Endothelial cell of umbilical vein (primary cell): ENCODE measurements at places on chromosomes 6 and 20. TPM values are rescaled to one million over a fixed set of nuclear protein-coding genes. Genes with fewer than 3 reads are reported as not detected.

GRCh38 chr20:60512443-60512842 lies 554.2 kb downstream of the CDH26 start:
- DNase-seq, result no peak

The IL20RA gene
- total RNA-seq, result not detected in 2 replicates

GRCh38 chr6:110491644-110492317 lies 15.4 kb upstream of the SLC22A16 start:
- no peak for DNase-seq

DNA sequence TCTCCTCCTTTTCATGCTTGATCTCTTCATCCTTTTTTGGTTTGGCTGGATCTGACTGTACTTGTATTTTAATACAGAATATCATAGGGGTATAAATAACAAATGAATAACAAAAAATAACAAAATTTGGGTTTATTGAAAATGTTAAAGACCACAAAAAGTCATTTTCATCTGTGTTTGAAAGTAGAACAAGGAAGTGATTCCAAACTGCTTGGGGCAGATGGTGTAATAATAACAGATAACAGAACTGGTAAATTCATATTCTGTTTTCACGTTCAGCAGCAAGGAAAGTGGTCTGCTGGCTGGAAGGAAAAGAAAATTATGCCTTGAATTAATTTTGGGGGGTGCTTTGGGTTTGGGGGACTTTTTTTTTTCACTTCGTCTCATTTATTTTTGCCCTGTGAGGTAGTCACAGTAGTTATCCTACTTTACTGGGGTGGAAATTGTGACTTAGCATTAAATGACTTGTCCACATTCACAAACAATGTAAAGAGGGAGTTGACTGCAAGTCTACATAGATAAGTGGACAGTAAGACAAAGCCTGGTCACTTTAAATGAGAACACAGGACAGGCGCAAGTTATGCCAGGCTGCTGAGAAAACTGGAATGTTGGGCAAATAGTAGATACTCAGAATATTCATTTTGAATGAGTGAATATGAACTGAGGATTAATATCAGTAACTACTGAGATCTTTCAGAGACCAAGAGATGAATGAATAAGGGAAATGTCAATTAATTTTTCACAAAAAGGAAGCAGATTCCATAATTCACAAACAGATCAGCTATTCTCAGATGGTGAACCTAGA lies 193.9 kb upstream of the CITED2 start:
- no peak for DNase-seq

GRCh38 chr6:148770408-148771211 lies 23.8 kb downstream of the UST start:
- no peak for DNase-seq

The RHAG gene
- not detected in 2 replicates for total RNA-seq

The TMEM217 gene
- total RNA-seq, result 6.5 and 6.8 TPM in 2 replicates

DNA sequence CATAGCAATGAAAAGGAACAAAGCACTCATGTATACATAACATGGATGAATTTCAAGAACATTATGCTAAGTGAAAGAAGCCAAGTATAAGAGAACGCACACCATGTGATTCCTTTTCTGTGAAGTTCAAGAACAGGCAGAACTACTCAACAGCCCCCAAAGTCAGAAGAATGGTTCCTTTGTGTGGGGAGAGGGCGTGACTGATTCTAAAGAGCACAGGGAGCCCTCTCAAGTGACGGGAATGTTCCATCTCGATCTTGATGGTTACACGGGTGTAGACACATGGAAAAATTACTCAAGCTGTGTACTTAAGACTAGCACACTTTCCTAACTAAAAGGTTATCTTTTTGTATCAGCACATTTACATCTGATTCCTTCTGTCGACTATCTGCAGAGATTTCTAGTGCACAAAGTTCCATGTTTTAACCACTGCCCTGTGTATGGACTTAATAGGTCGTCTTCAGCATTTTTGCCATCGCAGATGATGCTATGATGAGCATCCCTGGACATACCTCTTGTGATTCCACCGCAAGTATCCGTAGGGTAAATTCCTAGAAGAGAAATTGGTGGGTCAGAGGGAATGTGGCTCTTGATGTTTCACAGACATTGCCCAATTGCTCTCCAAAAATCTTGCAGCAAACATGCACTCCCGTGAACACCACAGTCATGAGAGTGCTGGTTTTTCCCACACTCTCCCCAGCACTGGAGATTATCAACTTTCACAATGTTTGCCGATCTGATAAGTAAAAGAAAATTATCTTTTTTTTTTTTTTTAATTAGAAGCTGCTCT lies 279.3 kb downstream of the BMP7 start:
- no peak for DNase-seq

GRCh38 chr6:72940265-72940664 lies 285.0 kb downstream of the KHDC1L start:
- no peak for DNase-seq

The TRDN gene
- not detected in 2 replicates for total RNA-seq

- no peak for DNase-seq
Observed at GRCh38 chr6:155439376-155439775, 16.3 kb downstream of the NOX3 start.

The FKBP5 gene
- total RNA-seq, result 56.8 and 70.6 TPM in 2 replicates

- no peak for DNase-seq
Observed at GRCh38 chr6:87483929-87484328, 11.2 kb downstream of the SLC35A1 start.

The CTNNBL1 gene
- 54.8 and 60.2 TPM in 2 replicates for total RNA-seq

The BANF2 gene
- not detected in 2 replicates for total RNA-seq

The HSF2 gene
- total RNA-seq, result 8.0 and 10.1 TPM in 2 replicates

GRCh38 chr6:132235596-132236280 lies 165.5 kb downstream of the MOXD1 start:
- no peak for DNase-seq

The PHACTR3 gene
- total RNA-seq, result not detected in 2 replicates

The GJA10 gene
- not detected in 2 replicates for total RNA-seq

The CCM2L gene
- total RNA-seq, result 12.4 and 13.4 TPM in 2 replicates

DNA sequence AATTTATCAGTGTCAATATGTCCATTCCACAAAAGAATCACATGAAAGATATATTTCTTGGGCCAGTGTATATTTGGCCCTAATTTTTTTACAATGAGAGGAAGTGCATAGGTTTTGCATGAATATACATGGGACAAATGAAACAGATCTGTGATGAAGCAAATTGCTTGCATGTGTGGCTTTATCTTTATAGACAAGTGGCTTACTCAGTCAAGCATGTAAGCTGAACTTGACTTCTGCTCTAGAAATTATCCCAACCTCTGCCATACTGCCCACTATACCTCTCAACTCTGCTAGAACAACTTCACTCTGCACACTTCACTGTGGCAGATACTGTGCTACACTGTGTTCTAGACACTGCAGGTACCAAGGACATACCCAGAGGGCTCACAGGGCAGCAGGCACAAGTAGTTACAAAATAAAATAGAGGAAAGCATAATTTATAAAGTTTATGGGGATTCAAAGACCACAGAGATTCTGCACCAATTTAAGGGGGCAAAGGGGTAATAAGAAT lies 349.2 kb upstream of the HSF2 start:
- no peak for DNase-seq

- DNase-seq, result no peak
Observed at GRCh38 chr6:139198529-139199288, 63.8 kb downstream of the HECA start.

The CPNE5 gene
- total RNA-seq, result 18.8 and 32.1 TPM in 2 replicates

The SYCP2 gene
- total RNA-seq, result 0.35 and 0.67 TPM in 2 replicates

DNA sequence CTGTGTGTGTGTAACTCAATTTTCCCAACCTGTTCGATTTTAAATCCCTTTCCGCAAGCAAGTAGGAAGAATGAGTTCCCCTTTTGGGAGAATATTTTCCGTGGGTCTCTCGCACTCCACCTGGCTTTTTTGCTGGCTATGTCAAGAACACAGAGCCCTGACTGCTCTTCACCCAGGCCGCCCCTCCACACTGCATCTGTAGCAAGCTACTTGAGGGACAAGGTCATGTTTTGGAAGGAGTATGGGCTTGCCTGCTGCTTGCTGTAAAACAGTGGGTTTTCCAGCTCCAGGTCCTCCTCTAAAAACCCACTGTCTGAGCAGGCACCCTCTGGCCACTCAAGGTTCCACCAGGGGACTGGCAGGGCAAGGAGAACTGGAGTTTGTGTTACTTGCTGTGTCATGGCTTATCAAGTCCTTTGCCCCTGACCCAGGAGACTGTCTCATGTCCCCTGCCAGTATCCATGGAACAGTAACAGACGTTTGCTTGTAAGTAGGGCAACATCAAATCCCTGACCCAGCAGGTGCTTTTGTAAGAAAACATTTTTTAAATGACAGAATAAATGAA lies 35.5 kb upstream of the SYNJ2 start:
- DNase-seq, result no peak

The PTGIS gene
- 4.4 and 6.2 TPM in 2 replicates for total RNA-seq

- DNase-seq, result peak; percentile 34
Observed at GRCh38 chr6:31083742-31084354, 28.5 kb downstream of the C6orf15 start.

- no peak for DNase-seq
Observed at GRCh38 chr6:100695445-100695844, 185.7 kb downstream of the ASCC3 start.

GRCh38 chr6:19613678-19614077 lies 223.5 kb upstream of the ID4 start:
- no peak for DNase-seq

- no peak for DNase-seq
Observed at GRCh38 chr6:26304213-26304796, 60.7 kb upstream of the BTN3A2 start.

The WFDC10B gene
- not detected in 2 replicates for total RNA-seq

The TGM3 gene
- total RNA-seq, result not detected in 2 replicates

DNA sequence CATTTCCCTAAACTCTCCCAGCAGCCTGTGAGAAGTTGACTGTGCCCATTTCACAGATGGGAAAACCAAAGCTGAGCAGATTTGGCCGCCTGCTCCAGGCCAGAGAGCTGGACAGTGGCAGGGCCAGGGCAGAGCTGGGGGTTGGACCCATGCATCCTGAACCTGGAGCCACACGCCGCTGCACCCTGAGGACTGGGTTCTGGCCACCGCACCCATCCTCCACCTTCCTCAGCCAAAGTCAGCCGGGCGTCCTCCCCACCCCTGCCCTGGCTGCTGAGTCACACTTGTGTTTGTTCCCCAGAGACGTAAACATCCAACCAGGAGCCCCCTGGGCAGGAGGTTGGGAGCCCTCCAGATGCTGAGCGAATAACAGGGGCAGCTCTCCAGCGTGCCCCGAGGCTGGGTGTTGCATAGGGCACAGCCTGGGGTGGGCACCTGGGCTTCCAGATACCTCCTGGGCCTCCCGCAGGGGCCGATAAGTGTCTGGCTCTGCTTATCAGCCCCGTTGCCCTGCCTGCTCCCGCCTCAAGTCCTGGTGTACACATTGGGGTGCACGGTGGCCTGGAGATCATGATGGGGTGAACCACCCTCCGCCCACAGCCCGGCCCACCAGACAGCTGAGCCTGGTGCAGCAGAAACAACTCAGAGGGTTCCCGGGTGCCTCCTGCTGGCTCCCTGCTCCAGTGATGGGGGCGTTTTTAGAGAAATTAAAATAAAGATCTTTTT lies 23.8 kb downstream of the RBM38 start:
- DNase-seq, result no peak

DNA sequence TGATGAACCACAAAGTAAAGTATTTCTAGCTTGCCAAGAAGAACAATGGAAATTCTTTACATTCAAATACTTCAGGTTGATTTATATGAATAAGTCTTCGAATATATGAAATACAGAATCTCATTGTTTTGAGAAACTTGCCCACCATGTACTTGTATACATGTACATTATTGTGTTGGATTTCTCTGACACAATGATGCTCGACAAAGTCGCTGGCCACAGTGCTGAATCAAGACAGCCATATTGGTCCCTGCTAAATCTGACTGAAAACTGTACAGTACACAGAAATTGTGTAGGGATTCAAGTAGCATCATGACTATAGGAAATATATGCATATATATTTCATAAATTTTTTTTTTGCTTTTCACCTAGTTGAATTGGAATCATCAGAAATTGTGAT lies 13.1 kb upstream of the LIN28B start:
- peak; percentile 31 for DNase-seq

DNA sequence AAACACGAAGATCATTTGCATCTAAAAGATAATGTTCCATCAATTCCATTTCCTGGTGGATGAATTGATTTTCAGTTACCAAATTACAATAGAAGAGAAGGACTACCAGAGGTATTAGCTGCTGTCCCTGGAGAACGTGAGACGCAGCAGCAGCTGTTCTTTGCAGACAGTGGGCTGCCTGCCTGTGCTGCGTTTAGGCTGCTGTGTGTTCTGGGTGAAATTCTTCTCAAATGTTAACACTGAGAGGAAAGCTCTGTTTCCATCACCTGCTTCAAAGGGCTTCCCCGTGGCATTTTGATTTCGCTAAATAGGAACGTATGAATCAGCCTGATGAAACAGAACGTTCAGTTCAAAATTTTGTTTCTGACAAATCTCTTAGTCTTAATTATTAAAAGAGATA lies 362.2 kb downstream of the C6orf118 start:
- DNase-seq, result no peak

DNA sequence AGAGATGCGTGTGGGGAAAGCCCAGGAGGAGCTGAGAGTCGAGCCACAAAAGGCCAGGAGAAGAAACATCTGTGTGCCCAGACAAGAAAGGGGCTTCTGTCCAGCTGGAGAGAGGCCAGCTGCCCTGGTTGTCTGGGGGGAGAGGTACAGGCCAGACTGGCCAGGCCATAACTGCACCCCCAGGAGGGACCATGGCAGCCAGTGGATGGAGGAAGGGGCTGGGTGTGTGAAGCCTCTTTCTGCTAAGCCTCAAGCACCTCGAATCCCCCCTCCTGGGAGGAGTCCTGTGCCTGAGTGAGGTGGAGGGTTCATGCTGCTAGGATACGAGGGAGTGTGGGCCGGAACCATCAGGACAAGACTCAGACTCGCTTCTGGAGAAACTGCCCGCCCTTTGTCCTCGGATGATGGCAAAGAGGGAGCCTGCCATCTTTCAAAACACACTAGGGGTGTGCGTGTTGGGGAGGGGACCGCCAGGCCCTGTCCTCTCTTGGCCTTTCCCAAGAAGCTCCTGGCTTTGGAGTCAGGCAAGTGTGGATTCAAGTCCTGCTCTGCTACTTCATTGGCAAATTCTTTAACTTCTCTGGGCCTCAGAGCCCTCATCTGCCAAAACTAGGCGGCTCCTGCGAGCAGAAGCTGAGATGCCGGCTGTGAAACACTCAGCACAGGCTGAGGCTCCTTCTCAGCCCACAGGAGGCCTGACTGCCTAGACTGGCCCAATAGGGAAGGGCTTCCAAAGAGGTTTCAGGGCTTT lies 90.3 kb downstream of the ASXL1 start:
- DNase-seq, result no peak

GRCh38 chr6:131182991-131183425 lies 47.7 kb downstream of the AKAP7 start:
- peak; percentile 56 for DNase-seq

The SLPI gene
- not detected in 2 replicates for total RNA-seq

The MICA gene
- total RNA-seq, result 42.5 and 45.2 TPM in 2 replicates

The ADGRF1 gene
- not detected in 2 replicates for total RNA-seq

GRCh38 chr6:104459543-104459942 lies 400.2 kb downstream of the HACE1 start:
- no peak for DNase-seq

The EZR gene
- total RNA-seq, result 105 and 108 TPM in 2 replicates

The SLC35F1 gene
- not detected in 2 replicates for total RNA-seq

DNA sequence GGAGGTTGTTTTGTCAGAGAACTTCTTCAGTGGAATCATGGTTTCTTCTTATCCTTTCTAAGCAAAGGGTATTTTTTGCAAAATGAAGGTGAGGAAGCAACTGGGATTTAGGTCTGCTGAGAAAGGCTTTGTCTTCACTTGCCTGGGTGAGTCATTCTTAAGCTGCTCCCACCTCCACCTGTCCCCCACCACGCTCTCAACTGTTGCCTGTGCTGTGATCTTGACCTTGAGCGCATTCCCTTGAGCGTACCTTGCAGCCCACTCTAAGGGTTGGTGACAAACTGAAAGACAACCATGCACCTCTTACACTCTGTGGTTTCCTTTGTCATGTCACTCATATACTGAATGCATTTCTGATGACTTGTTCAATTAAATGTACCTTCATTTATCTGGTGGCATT lies 641.1 kb downstream of the RNF144B start:
- no peak for DNase-seq
